Effector CD8-positive, alpha-beta T cell (primary cell): ENCODE measurements at places on chromosomes 2 and 18.

DNA sequence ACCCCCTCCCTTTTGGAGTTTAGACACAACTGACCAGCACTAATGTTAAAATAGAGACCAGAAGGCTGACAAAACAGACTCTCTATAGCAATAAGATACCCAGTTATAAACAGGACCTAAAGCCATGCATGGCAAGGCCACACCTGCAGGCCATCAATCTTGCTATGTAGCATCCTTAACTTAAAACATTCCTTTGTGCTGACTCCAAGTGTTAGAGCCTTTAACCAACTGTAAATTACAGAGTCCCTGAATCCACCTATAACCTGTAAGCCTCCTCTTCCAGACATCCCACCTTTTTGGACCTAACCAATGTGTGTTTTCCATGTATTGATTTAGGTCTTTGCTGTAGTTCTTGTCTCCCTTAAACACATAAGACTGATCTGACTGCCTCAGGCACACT is 17.9 kb downstream of the ANKMY1 start:
- no peak for DNase-seq

DNA sequence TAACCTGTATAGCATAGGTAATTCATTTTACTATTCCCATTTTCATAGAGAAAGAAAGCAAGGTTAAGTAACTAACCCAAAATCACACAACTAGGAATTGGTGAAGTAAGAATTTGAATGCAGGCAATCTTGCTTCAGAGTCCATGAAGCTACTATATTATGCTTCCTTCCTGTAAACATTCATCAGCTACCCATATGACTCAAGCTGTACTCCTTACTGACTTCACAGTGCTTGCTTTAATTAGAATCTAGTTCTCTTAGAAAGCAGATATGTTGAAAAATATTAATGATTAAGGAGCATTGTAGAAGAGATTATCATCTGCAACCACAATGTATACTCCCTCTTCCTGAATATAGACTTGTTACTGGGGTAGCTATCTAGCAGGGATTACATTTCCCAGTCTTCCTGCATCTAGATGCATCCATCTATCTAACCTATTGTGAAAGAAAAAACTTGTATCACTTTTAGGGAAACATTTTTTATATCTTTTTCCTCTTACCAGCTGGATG is 961.6 kb upstream of the CHAC2 start:
- DNase-seq: no peak

GRCh38 chr2:228876276-228876675 is 394.8 kb downstream of the PID1 start:
- DNase-seq: no peak

GRCh38 chr18:77014538-77014937 is 118.0 kb downstream of the MBP start:
- DNase-seq: no peak

DNA sequence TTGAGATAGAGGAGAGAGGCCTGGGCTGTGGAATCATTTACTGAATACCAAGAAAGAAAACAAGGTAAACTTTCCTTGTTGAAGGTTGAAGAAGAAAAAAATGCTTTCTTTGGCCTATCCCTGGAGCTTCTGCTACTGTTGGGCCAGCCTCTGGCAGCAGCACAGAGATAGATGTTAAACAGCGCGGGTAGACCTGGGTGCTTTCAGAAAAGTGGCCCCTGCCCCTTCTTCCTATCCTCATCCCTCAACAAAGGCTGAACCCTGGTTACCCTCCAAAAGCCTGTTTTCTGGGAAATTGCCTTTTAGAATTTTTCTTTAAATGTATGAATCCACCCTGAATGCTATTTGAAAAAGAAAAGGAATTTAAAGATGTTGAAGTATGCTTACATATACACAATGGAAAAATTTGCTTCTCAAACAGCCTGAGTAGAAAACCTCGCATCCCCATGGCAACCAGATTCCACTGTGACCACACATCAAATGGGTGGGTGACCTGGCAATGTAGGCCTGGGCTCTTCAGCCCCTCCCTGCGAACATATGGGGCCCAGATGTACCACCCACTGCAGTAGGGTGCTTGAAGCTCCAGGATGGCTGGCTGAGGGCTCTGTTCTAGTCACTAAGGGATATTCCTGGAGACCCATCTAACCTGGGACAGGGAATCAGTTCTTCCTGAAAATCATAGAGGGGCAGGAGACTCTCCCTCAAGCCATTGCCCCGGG is 23.4 kb upstream of the CHRNA1 start:
- no peak for DNase-seq

- no peak for DNase-seq
Measured at GRCh38 chr2:127392133-127392827, 4.5 kb upstream of the MAP3K2 start.

GRCh38 chr2:27681841-27682240 is 18.2 kb downstream of the SLC4A1AP start:
- no peak for DNase-seq

DNA sequence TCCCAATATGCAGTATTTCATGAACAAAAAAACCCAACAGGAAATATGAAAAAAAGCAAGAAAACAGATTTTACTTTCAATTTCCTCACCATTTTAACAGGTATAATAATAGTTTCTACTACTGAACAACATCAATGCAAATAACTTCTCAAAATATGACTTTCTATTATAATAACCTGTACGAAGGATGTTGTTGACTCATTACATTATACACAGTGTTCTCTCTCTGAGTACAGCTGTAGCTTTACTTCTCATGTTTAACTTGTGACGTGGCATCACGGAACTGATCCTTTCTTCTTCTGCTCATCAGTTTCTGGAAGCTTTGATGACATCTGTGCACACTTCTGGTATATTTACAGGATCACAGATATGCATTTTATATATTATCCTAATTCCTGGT is 40.0 kb downstream of the FAM228A start:
- no peak for DNase-seq
